Stimulated activated CD8-positive, alpha-beta memory T cell treated with anti-CD3 and anti-CD28 coated beads, Interleukin-7, amount 100 ng/mL, for 1 hour (primary cell): ENCODE measurements at places on chromosomes 11 and 22.

DNA sequence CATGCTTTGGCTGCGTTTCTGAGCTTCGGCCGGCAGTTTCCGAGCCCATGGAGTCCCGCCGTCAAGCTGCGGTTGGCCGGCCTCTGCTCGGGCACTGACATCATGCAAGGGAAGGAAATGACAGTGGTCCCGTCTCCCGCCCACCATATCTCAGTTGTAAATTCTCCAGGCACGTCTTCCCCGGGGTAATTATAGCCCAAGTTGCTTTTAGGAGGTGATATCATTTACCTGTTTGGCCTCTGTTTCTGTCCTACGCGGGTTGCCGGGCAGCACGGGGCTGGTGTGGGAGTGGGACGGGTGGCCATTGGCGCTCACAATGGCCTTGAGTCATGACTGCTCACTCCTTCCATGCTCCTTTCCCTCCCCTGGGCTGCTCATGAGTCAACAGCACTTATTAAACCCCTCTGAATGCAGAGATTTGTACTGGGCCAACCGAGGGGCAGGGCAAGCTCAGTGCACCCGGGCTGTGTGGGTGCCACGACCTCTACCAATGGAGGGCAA lies 4.2 kb upstream of the ANO1 start:
- DNase-seq, result no peak

GRCh38 chr22:25131198-25131887 lies 68.3 kb upstream of the CRYBB3 start:
- DNase-seq, result no peak

GRCh38 chr11:63905179-63905578 lies 11.8 kb downstream of the RCOR2 start:
- no peak for DNase-seq

DNA sequence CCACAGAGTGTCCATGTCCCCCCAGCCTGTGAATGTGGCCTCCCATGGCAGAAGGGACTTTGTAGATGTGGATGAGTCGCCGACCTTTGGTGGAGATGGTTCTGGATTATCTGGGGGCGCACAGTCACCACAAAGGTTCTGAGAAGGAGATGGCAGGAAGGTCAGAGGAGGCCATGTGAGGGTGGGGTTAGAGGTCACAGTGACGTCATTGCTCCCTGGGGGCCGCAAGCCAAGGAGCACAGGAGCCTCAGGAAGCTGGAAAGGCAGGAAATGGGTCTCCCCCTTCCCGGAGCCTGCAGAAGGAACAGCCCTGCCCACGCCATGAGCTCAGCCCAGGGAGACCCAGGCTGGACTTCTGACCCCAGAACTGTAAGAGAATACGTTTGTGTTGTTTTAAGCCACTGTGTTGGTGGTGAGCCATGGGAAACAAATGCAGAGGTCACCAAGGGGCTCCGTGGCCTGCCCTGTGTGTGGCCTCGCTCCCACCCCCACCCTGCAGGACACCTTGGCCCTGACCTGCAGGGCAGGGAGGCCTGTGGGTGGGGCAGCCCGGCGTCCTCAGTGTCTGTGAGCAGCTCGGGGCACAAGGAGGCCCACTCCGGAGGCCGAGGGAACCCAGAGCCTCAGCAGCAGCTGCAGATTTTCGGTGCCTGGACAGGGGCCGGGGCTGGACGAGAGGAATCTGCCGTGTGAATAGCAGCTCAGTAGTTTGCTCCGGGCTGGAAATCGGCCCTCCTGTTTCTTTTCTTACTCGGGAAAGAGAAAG lies 32.1 kb downstream of the GRAMD4 start:
- DNase-seq, result no peak

GRCh38 chr11:93564895-93565294 lies 21.7 kb upstream of the SMCO4 start:
- DNase-seq, result no peak

- DNase-seq, result no peak
Measured at GRCh38 chr22:49528420-49528720, 299.3 kb downstream of the BRD1 start.

- no peak for DNase-seq
Measured at GRCh38 chr11:45702511-45702910, 37.1 kb upstream of the CHST1 start.

DNA sequence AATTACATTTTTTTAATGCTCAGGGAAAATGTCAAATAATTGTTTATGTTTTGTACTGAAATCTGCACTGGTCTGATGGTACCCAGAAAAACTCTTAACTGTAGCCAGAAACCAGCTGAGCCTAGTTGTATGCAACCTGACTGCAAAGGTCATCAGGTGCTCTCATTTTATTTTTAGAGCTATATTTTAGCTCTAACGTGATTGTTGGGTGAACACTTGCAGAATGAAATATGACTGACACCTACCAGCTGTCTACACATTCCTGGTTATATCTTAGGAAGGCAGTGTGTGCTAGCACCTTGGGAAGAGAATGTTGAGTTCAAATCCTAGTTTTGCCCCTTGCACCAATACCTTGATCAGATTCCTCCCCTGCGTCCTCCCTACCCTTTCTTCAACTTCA lies 23.6 kb downstream of the PTPRJ start:
- DNase-seq, result no peak

DNA sequence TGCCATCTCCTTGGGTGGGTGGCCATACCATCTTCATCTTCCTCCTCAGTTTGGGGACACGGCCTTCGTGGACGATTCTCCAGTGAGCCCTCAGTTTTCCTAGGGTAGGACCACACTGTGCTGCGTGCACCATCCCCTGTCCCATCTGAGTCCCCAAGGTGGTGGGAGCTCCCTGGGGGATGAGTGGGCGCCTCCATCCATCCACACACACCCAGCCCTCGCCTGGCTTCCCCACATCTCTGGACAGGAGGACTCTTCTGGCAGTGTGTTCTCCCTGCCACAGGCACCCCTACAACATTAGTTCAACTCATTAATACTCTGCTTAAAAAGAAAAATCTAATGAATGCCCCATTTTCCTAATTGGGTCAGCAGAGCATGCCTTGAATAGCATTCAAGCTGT lies 408.5 kb downstream of the SHANK2 start:
- no peak for DNase-seq

DNA sequence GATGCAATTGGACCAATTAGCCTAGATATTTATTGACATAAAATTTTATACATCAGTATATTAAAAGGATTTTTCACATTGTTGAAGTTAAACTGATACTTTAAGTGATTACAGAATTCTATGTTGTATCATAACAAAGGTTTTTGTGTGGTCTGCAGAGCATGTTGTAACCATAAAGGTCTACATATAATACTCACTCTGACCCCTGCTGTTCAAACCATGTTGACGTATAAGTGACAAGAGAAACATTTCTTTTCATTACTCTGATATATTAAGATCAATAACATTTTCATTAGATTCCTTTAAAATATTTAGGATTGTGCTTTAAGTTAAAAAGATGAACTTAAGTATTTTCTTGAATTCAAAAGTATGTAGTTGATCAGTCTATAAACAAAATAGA lies 63.9 kb downstream of the GAS2 start:
- no peak for DNase-seq

DNA sequence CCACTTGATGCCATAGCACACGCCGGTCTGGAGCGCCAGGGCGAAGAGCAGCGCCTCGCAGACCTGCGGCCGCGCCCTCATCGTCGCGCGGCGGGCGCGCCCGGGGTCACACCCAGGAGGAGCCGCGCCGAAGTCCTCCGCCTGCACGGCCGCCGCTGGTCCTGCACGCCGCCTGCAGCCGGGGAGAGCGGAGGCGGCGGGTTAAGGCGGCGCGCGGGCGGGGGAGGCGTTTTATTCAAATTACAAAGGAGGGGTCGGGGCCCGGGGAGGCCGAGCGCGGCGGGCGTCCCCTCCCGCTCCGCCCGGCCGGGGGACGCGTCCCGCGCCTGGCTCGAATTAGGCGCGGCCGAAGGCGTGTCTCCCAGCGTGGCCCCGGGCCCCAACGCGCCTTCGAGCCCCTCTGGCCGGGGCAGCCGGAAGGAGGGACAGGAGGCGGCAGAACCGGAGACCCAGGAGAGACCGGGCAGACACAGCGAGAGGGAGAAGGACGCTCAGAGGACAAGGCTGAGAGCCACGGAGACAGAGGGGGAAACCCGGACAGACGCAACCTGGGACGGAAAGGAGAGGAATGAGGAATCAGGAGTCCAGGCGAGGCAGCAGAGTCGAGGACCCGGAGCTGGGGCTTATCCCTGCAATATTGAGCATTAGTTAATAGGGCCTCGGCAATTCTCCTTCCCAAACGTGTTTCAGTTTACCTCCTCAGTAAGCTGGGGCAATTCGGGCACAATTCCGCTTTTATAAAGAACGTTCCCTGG lies at the start of gene WNT11:
TSS of gene WNT11 (minus strand) at position 176 of the 755 bp plus-strand sequence. CDS start at position 81, 95 bp downstream.
- DNase-seq, result no peak

- no peak for DNase-seq
Measured at GRCh38 chr11:119338318-119338890, 2.3 kb downstream of the C1QTNF5 start.

GRCh38 chr11:44968510-44968909 lies 17.8 kb upstream of the TP53I11 start:
- DNase-seq, result no peak

DNA sequence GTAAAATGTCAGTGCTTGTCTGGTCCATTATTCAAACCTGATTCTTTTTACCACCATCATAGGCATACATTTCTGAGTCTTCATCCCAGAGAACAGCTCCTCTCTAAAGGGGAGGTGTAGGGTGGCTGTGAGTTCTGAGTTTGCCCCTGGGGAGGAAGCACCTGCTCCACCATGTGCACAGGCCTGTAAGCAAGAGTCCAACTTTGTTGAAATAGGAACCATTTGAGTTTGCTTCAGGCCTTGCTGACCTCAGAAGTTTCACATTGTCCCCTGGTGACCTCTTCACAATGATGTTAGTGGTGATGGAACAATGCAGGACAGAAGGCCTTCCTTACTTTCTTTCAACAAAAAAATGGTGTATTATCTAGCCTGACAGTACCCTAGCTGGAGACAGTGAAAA lies 54.6 kb upstream of the TOP3B start:
- no peak for DNase-seq

GRCh38 chr11:121936370-121936769 lies 179.6 kb downstream of the BLID start:
- no peak for DNase-seq

DNA sequence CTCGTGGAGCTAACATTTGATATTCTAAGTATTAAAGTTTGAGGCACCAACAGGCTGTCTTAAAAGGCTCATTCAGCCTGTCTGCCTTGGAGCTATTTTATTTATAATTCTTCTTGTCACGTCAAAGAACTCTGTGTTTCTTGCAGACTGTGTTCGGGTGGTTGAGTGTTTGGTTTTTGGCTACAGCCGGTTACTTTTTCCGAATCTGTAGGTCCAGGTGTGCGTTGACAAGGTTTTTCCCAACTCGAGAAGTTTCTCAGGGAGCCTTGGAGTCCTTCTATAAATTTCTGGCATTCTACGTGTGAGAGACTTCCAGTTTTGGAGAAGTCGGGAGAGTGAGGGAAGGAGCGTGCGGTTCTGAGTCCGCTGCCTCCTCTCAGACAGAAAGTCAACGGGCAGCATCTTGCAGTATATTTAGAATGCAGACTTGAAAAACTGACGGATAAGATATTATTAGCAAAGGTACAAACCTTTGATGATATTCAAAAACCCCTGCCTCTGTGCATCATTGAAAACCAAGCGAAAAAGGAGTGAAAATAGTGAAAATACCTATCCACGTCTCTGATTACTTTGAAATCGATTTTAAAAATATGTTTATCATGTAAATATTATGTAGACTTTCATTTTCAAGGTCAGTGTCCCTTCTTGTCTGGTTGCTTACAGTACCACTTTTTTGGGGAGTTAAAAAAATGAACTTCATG lies 85.2 kb upstream of the PPARA start:
- DNase-seq, result no peak

GRCh38 chr11:2250485-2250884 lies 19.9 kb downstream of the ASCL2 start:
- DNase-seq, result no peak

DNA sequence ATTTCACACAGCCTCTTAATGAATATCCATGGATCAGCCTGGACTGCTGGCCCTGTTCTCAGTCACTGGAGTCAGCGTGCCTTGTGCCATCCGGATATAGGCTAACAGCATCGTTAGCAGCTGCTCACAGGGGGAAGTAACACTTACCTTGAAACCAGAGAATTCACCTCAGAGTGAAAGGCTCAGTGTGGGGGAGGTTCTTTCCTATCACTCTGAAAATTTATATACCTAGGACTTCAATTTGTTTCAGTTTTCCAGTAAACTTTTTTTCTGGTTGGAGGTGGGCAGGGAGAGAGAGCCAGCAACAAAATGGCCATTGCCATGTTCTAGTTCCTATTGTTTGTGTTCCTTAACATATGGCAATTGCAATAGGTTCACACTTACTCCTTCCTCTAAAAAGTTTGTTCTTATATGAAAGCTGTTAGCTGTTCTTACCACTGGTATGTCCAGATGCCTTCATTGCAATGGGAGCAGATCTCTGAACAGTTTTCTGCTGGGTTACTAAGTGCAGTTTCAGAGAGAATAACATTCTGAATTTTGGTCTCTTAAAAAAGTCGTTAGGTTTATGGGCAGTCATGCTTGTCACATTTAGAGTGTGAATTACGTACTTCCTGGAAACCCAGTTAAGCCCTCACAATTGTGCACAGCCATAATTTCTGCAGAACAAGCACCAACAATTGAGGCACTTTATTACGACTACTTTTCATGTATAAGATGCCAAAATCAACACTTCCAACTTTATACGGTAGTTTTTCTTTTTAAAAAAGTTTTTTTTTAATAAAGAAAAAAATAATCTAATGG lies 247.6 kb downstream of the CADM1 start:
- DNase-seq, result no peak

GRCh38 chr11:126152152-126152551 lies 59.3 kb downstream of the RPUSD4 start:
- no peak for DNase-seq

DNA sequence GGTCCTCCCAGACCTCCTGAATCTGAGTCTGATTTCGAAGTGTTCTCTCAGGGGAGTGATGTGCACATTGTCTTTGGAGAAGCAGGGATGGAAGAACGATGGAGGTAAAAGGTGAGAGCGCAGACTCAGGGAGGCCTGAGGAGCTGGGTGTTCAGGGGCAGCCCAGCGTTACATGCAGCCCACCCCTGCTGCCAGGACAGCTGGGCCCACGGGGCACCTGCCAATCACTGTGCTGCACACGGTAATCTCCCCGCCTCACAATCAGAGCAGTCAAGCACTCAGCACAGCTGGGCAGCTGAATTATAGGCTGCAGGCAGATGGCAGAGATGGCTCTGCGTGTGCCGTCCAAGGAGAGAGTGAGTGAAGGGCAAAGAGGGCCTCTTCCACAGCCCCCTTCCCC lies 17.9 kb upstream of the HTR3A start:
- no peak for DNase-seq

- no peak for DNase-seq
Measured at GRCh38 chr11:77758331-77758730, 62.2 kb downstream of the RSF1 start.

DNA sequence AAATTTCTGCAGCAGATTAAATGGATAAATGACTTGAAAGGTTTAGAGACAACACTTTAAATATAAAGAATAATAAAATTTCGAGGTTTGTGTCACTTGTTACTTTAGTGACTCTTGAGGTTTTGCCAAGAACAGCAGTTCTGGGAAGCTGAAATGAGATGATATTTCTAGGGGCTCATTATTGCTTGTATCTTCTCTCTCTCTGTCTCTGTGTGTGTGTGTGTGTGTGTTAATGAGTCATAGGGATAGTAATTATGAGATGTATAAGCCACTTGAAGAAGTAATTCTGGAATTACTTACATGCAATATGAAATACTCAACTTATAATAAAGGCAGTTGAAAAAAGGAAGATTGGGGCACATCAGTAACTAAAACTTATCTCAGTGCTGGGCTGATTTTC lies 9.6 kb upstream of the OR10G7 start:
- DNase-seq, result no peak

GRCh38 chr11:112834277-112834755 lies 126.9 kb upstream of the NCAM1 start:
- DNase-seq, result no peak

GRCh38 chr22:48592931-48593330 lies 1234.7 kb downstream of the BRD1 start:
- DNase-seq, result no peak
